ENCODE measurements at places on chromosomes 4 and X.

DNA sequence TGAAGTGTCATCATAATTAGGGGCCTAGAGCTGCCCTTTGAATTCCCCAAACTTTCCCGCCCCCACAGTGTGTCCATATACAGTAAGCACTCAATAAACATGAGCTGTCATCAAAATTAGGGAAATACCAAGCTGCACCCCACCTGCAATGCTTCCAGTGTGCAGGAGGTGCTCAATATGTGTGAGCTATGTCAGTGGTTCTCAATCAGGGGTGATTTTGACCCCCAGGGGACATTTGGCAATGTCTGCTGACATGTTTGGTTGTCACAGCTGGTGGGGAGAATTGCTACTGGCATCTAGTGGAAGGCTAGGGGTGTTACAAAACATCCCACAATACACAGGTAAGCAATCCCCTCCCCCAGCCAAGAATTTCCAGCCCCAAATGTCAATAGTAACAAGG is 748 bp downstream of the CFP start:
- no peak for DNase-seq

DNA sequence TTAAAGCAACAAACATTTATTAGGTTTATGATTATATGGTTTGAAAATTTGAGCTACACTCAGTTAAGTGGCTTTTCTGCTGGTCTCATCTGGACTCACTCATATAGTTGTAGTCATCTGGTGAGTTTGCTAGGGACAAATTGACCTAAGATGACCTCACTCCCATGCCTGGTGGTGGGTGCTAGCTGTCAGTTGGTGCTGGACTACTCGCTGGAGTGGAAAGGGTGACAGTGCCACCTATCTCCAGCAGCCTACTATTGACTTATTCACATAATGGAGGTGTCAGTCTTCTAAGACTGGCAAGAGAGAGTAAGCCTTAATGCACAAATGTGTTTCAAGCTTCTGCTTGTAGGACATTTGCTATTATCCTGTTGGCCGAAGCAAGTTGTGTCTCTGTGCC is 88.2 kb downstream of the TASL start:
- DNase-seq: no peak

DNA sequence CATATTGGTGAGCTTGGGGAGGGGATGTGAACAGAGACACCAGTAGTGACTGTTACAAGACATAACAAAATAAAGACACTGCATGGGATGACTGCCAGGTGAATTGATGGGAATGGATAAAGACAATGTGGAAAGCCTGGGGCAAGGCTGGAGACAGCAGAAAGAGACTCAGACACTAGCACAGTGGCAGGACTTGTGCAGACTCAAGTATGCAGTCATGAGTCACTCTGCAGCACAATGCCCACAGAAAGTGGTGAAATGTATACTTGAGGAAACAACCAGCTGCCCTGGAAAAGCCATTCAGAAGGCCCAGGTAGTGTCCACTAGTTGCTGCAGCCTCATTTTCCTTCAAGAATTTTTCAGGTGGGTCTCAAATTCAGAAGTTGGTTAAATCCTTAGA is 452.3 kb downstream of the MID1IP1 start:
- DNase-seq: no peak

- DNase-seq: no peak
Observed at GRCh38 chr4:15682242-15683142, 865 bp downstream of the FAM200B start.

- no peak for DNase-seq
Observed at GRCh38 chr4:175330652-175331051, 412.5 kb downstream of the ADAM29 start.

- no peak for DNase-seq
Observed at GRCh38 chrX:39104745-39105144, 303.5 kb downstream of the MID1IP1 start.

DNA sequence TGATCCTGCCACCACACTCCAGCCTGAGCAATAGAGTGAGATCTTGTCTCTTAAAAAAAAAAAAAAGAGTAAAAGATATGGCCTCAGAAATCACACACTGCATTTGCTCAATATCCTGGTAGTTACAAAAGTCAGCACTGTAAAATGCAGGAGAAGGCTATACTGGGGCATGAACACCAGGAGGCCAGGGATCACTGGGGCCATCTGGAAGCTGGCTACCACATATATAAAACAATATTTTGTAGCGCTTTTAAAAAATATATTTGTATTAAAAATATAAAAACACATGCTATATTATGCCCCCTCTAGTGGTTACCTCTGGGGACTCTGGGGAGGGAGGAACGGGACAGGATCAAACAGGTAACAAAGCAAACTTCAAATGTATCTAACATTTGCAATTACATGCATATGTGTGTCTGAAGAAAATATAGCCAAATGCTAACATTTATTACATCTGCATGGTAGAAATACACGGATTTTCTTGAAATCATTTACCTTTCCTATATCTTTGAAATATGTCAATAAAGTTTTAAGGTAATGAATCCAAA is 4.0 kb downstream of the C4orf46 start:
- peak; percentile 56 for DNase-seq

DNA sequence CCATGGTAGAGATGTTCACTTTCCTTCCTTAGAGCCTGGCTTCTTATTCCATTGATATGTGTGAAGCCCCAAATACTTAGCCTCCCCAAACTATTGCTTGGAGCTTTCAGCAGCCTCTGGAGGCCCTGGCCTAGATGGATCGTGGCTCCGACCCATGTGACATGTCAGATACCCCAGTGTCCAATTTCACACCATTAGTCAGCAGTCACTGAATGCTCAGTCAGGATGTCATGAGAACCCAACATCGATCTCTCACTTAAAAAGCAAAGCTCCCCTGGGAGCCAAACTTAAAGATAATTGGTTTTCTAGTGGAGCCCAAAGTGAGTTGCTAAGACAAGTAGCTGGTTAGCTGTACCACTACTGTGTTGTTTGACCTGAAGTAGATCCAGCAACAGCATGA is 41.6 kb upstream of the IGSF1 start:
- no peak for DNase-seq

GRCh38 chr4:3812211-3812934 is 46.2 kb downstream of the ADRA2C start:
- no peak for DNase-seq

- DNase-seq: no peak
Observed at GRCh38 chrX:45619290-45619689, 418.6 kb upstream of the DIPK2B start.

- no peak for DNase-seq
Observed at GRCh38 chrX:44915361-44915868, 42.4 kb downstream of the KDM6A start.

- no peak for DNase-seq
Observed at GRCh38 chr4:10066670-10067651, 45.7 kb upstream of the SLC2A9 start.

Data from endothelial cell (in vitro differentiated cells).